Kidney (tissue), 22 donors: ENCODE measurements at places on chromosomes 6 and 20. TPM values are rescaled to one million over a fixed set of nuclear protein-coding genes. Genes with fewer than 3 reads are reported as not detected.

Gene PDE10A
- 23.1 TPM for total RNA-seq

Gene OTOR
- not detected for total RNA-seq

DNA sequence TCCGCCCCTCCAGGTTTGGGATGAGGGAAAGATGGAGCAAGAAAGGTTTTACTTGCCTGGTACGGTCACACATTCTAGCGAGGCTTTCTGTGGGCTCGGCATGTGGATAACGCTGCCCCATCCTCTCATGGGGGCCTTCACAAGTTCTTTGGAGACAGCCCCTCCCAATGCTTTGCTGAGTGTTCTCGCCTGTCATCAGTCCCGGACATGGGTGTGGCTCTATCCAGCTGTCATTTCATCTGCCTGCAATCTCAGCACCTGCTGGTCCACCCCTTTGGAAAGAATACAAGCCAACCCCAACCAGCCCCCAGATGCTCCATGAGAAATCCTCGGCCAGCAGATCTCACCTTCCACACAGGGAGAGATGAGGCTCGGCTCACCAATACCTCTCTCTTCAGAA lies 30.3 kb upstream of the MDGA1 start:
- H3K4me1 ChIP-seq = peaks cover 7% of the 10 kb centered on the region
- no peaks in the 10 kb centered on the region for H3K27me3 ChIP-seq
- no peak overlapping the region for H3K27ac ChIP-seq

- H3K27me3 ChIP-seq = no peaks in the 10 kb centered on the region
- H3K27ac ChIP-seq = no peak overlapping the region
- no peak overlapping the region for H3K4me3 ChIP-seq
- peaks cover 23% of the 10 kb centered on the region for H3K36me3 ChIP-seq
- H3K4me1 ChIP-seq = no peaks in the 10 kb centered on the region
These were observed 3.6 kb downstream of the B3GALT4 start for GRCh38 chr6:33280539-33280938.

DNA sequence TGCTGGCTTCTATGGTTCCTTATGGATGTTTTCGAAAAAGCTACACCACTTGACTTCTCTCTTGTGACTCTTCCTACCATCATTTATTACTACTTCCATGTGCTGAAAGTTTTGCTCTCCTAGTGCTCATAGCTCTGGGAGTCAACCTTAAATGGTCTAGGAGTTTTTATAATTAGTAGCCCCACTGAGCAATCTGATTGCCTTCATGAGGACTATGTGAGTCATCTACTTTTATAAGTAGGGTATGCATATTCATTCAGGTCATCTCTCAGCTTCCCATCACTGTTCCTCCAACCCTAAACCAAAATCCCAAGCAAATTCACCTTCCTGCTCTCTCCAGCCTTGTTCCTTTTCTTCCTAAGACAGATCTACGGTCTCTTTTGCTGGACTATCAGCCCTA lies 17.4 kb upstream of the FAXC start:
- H3K27ac ChIP-seq = no peak overlapping the region
- no peaks in the 10 kb centered on the region for H3K4me1 ChIP-seq
- DNase-seq = no peak
- H3K36me3 ChIP-seq = no peaks in the 10 kb centered on the region

Gene PAK5
- total RNA-seq = 0.13 TPM
